Stimulated activated CD4-positive, alpha-beta T cell treated with anti-CD3 and anti-CD28 coated beads, Interleukin-15, amount 100 ng/mL, for 48 hours (primary cell): ENCODE measurements at places on chromosomes 4 and X.

DNA sequence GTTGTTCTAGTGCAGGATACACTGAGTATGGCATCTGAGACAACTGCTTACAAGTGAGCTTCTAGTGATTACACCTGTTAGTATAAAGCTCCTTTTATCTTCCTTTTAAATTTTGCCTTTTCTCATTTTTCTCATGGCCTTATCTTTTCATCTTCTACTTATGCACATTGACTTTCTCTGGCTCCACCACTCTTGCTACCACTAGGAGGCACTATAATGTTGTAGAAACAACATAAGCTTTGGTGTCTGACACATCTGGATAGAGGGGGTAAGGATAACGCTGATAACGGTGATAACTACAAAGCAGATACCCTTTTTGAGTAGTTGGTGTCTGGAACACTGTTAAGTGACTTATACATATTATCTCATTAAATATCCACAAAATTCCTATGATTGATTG is 187.4 kb upstream of the TEX13C start:
- no peak for DNase-seq

- no peak for DNase-seq
These were observed 90.9 kb downstream of the EFNB1 start for GRCh38 chrX:68919707-68920106.

DNA sequence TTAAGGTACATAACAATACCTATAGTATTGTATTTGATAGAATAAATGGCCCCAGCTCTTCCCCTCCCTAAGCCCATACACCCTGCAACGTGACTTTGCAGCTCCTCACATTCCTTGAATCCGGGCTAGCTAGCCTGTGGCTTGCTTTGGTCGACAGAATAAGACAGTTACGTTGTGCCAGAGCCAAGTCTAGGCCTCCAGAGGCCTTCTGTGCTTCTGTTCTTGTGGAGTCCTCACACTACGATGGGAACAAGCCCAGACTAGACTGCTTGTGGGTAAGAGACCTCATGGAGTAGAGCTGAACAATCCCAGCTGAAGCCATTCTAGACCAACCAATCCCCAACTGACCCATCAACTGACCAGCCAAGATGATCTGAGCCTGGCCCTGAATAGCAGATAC is 102.4 kb upstream of the PLAC1 start:
- no peak for DNase-seq

GRCh38 chrX:40445691-40446090 is 135.1 kb upstream of the ATP6AP2 start:
- no peak for DNase-seq

DNA sequence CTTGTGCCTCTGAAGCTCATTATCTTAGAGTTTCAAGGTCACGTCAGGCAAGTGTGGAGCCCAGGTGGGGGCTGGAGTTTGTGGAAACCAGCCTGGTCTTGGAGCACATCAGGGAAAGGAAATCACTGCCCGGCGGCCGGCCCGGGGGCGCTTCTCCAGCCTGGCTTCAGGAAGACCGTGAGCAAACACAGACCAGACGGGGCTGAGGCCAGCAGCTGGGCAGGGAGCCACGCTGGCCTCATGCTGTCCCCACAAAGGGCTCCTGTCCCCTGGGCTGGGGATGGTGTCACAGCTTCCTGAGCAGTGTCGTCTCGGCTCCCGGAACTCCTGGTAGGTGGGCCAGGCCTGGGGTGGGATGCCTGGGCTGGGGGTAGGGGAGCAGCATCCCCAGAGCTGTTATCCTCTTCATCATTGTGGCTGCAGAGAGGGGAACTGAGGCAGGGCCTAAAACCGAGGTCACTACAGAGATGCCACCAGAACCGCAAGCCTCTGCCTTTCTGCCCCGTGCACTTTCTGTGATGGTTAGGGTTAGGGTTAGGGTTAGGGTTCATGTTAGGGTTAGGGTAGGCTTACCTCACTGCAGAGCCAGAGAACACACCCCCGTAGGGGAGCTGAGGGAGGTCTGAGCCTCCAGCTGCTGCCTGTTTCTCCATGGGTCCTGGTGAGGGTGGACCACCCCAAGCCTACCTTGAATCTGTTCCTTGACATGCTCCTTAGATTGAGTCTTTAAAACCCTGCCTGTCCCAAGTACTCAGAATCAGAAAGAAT is 77.5 kb downstream of the HTRA3 start:
- no peak for DNase-seq

- DNase-seq = no peak
These were observed 1.5 kb upstream of the IL21 start for GRCh38 chr4:122622400-122622799.

- DNase-seq = no peak
These were observed 28.6 kb downstream of the UCHL1 start for GRCh38 chr4:41285202-41285863.

DNA sequence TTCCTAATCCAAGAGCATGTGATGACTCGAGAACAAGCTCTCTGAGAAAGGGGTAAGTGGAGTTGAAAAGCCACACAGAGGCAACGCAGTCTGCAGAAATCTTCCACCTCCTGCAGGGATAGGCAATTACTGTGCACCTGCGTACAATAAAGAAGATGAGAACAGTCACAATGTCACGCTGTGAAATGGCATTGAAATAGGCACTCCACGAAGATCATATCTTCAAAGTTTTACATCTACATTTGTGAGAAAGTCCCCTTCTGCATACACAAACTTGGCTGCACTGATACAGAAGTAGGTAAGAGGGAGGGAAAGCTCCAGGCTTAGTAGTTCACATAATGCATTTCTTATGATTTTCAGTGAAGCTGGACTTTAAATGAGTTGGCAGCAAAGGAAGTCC is 27.1 kb downstream of the DDX60L start:
- no peak for DNase-seq

DNA sequence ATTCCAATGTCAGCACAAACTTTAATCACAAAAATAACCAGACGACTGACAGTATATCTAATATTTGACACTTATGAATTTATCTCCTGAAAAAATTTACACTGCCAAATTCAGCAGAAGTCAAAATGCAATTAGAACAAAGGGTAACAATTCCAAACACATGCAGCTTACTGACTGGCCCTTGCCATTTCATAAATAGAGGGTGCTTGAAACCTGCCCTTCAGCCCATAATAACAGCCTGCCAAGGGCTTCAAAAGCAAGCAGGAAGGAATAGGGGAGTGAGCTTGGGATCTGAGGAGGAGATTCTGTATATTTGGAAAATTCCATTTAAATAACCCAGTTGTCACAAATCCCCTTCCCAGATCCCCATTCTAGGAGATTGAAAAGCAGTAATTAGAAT is 66.1 kb upstream of the IQCM start:
- DNase-seq = no peak
